BE2C (cell line): ENCODE measurements at places on chromosomes 16 and 17.
A peak's percentile ranks its signal among the peaks of the same experiment; 100 is the strongest.

- DNase-seq: no peak
Observed at GRCh38 chr17:50332196-50332595, 13.7 kb upstream of the XYLT2 start.

DNA sequence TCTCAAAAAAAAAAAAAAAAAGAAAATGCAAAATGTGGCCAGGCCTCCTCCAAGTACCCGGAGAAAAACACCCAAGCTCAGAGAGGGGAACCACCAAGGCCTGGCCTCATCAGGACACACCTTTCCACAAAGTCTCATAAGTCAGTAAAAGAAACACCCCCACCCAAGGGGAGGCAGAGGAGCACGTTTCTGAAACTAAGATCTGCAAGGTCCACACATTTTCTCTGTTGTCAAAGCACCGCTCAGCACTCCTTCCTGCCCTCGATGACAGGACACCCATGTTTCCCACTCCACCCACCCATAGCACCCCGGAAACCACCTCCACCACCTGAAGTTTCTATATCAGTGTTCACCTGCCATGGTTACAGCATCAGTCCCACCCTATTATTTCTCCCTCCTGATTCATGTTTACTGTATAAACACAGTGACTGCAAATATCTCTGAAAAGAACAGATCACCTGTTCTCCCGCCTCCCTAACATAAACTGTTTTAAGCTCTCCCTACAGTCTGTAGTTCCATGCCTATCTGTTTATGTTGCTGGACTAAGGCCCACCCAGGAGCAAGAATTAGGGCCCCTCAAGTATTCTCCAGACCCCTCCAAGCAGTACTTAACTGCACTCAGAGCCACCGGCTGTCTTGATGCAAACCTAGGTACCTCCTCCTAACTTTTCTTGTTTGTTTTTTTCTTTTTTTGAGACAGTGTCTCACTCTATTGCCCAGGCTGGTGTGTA is 2.0 kb downstream of the CORO7 start:
- DNase-seq: no peak

DNA sequence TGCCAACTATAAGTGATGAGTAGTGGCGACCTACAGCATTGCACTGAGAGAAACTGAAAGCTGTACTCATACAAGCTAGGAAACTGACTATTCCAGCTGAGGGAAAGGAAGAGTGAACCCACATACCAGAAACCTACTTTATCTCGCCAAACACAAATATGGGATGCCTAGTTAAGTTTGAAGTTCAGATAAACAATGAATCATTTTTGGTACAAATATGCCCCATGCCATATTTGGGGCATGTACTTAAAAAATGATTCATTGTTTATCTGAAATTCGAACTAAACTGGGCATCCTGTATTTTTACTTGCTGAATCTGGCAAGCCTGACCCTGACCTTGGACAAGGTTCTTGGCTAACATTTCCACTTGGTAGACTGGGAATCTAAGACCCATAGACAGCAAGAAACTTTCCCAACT is 527.8 kb upstream of the PSMD7 start:
- no peak for DNase-seq

DNA sequence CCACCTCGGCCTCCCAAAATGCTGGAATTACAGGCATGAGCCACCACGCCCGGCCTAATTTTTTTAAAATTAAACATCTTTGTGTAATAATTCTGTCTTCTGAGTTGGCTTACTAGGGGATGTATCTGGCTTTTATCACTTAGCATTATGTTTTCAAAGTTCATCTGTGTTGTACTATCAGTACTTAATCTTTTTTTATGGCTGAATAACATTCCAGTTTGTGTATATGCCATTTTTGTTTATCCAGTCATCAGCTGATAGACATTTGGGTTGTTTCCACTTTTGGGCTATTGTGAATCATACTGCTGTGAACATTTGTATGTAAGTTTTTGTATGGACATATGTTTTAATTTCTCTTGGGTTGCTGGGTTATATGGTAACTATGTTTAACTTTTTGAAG is 69.0 kb downstream of the CHD9 start:
- DNase-seq: no peak

DNA sequence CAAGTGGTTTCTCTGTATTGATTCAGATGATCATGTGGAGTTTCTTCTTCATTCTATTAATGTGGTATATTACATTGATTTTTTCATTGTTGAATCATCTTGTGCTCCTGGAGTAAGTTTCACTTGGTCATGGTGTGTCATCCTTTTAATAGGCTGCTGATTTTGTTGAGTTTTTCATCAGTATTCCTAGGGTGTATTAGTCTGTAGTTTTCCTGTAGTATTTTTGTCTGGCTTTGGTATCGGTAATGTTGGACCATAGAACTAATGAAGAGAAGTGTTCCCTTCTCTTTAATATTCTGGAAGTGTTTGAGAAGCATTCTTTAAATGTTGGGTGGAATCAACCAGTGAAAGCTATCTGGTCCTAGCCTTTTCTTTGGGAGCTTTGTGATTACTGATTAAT is 99.0 kb downstream of the OMG start:
- no peak for DNase-seq

- no peak for DNase-seq
Observed at GRCh38 chr16:86545954-86546637, 8.9 kb downstream of the MTHFSD start.

DNA sequence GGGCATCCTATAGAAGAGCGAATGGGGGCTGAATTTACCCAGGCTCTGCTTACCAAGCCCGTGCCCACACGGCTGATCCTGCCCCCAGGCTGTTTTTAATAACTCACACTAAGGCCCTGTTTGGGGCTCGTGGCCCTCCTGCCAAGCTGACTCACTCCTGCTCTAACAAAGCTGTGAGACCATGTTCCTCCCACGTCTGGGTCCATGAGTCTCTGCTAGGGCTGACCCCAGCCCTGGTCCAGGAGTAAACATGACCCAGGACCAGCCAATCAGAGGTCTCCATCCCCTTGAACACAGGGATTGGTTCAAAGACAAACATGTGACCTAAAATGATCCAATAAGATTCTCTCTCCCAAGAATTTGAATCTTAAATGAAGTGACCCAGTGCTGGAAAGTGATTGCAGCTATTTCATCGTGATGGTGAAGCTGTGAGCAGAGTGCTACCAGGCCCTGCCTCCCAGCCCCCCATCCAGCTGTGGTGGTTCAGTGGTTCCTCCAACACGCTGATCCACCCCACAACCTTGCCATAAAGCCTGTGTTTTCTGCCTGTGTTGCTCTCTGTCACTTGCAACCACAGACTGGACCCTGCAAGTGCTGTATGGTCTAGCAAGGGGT is 57.2 kb downstream of the C16orf82 start:
- DNase-seq: no peak

DNA sequence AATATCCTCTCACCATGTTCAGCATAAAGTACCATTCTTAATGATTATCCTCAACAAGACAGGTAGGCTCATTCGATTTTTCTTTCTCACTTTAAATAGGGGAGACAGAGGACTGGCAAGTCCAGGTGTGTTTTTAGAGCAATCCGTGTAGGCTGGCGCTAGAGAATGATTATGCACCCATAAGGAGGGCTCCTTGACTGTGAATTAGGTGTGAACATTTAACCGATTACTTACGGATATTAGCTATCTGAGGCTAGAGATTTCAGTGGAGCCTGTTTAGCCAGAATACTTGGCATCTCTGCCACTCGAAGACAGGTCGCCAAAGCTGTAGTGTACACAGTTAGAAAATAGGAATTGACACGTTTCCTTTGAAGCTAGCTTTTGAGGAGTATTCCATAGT is 1.9 kb downstream of the SEC14L1 start:
- no peak for DNase-seq

GRCh38 chr17:624341-624860 is 90.2 kb downstream of the VPS53 start:
- DNase-seq: no peak

GRCh38 chr17:37043201-37043600 is 94.4 kb downstream of the AATF start:
- no peak for DNase-seq

DNA sequence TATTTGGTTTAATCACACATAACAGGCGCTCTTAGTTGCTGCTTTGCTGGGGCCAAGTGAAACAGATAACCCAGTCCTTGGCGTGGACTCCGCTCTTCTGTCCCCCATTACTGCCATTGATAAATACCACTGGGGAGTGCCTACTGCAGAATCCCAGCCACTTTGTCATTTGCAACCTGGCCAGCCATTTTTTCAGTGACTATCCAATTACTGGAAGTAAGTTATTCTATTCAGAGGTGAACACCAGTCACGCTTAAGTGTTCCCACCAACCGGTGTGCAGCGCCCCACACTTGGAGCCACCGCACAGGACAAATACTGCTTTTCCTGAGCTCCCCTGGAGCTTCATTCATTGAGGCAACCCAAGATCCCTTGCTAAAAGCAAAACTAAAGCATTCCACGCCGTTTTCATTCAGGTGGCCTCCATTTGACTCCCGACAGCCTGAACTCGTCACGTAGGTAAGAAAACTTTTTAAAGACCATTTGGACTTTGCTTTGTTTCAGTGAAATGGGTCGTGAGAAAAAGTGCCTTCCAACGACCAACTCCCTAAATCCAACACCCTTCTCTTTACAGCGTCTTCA is 1.8 kb downstream of the USP7 start:
- no peak for DNase-seq

- no peak for DNase-seq
Observed at GRCh38 chr16:11393366-11393765, 48.1 kb downstream of the RMI2 start.

- no peak for DNase-seq
Observed at GRCh38 chr17:39949028-39949427, 13.8 kb upstream of the GSDMA start.

DNA sequence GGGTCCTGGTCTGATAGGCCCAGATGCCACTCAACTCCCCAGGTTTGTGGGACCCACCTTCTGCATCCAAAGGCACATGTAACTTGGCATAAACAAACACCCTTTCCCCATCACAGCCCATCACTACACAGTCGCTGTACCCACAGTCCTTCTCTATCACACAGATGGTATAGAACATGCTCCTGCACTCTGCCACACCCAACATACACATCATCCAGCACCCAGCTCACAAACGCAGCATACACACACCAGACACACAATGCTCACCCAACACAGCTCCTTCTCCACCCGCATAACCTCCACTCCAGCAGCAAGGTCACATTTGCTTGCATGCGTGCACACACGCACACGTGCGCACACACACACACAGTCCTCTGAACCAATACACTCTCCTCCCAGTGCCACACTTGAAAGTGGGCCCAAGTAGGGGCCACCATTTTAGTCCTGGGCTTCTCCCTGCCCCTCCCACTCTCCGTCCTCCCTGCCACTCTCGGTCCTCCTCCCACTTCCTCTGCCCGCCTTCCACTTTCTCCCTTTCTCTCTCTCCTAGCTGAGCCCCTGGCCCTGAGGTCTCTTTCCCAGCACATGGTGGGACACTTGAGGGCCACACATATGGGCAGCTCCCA is 8.5 kb upstream of the TMEM92 start:
- DNase-seq: no peak

- DNase-seq: no peak
Observed at GRCh38 chr17:41308918-41309359, at the start of gene KRTAP16-1. Gene KRTAP16-1 (minus strand): TSS chr17:41309309. CDS start chr17:41309253, 56 bp downstream.

GRCh38 chr16:10754941-10755340 is 11.3 kb downstream of the NUBP1 start:
- no peak for DNase-seq

DNA sequence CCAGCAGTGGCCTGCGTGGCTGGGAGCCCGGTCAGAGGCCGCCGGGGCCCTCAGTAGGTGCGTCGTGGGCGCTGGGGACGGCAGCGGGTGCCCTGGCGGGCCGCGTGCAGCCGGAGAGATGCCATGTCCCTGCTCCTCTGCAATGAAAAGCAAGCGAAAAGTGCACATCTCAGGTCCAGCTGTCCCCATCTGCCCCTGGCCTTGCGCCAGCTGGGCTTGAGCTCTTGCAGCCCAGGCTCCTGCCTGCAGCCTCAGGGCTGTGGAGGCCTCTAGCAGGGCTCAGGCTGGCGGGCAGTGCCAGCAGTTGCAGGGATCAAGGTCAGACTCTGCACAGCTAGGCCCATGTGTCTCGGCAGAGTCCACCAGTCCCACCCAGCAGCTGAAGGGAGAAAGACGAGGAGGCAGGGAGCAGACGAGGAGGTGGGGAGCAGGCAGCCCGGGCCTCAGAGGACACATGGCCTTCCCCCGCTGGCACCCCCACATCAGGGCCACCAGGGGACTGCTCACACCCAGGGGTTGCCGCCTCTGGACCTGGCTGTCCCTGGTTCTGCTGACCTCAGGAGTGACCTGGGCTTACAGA is 11.2 kb downstream of the SLC16A3 start:
- peak; percentile 86 for DNase-seq

- no peak for DNase-seq
Observed at GRCh38 chr17:81561494-81561885, 9.3 kb upstream of the FAAP100 start.

DNA sequence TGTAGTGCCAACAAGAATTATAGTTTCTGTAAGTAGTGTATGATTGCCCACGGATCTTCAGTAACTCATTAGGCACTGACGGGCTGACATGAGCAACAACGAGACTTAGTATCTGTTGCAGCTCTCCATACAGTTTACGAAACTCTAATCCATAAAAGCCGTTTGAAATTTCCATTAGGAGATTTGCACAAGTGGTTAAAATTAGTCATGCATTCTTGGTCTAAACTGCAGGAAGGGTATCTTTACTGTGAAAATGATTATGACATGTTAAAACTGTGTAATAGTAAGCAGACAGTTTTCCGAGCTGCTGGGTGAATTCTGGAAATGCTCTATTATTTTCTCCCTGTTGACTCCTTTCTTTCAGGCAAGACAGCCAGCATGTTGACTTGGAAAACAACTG is 605.0 kb downstream of the WWOX start:
- DNase-seq: no peak

- DNase-seq: no peak
Observed at GRCh38 chr16:13507530-13507929, 412.4 kb upstream of the ERCC4 start.

DNA sequence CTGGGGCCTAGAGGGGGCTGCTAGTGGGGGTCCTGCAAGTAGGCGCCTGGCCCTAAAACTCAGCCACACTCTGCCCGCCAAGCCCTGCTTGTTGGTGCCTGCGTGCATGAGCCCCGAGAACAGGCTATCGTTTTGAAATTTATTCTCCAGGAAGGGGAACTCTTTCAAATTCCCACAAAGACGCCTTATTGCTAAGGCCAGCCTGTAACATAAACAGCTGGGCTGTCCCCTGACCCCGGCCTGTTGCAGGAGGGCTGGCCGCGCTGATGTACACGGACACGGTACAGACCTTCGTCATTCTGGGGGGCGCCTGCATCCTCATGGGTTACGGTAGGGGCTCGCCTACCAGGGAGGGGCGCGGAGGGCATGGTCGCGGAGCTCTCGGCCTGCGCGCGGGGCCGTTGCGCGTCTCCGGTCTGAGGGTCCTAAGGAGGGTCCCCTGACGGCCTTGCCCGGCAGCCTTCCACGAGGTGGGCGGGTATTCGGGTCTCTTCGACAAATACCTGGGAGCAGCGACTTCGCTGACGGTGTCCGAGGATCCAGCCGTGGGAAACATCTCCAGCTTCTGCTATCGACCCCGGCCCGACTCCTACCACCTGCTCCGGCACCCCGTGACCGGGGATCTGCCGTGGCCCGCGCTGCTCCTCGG is 4.3 kb downstream of the SLC5A2 start:
- no peak for DNase-seq
